Activated naive CD4-positive, alpha-beta T cell treated with anti-CD3 and anti-CD28 coated beads, Interleukin-2, amount 50 U/mL, for 16 hours (primary cell): ENCODE measurements at places on chromosomes 1 and 21.

GRCh38 chr1:36136535-36136934, 11.5 kb upstream of the COL8A2 start:
- DNase-seq: no peak

DNA sequence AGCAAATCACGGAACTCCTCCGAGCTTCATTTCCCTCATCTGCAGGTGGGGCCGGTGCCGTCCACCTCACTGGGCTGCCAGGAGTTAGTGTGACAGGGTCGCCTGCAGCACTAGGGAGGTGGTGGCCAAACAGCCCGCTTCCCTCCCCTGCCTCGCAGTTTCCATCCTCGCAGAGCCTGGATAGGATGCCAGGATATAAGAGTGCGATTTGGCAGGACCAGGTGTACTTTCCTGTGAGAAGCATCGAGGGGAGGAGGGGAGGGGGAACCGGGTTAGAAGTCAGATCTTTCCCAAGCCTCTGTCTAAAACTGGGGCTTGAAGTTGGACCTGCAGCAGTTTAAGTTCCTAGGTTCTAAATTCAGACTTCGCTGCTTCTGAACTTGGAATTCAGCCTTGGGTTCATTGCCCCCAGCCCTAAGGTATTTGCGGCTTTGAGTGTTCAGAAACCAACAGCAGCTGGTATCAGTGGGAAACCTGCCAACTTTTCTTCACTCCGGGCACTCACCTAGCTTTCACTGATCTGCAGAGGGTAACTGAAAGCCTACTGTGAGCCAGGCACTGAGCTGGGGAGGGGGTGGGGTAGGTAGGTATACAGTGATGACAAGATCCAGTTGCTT, 1.7 kb upstream of the JUN start:
- DNase-seq: peak; percentile 13

- no peak for DNase-seq
These were observed at the start of gene PLEKHA6 for GRCh38 chr1:204359474-204360255. Gene PLEKHA6 (minus strand): TSS chr1:204359929. CDS start chr1:204273727, 86,202 bp downstream.

- DNase-seq: peak; percentile 63
These were observed 18.3 kb upstream of the CAPN8 start for GRCh38 chr1:223683586-223684487.

DNA sequence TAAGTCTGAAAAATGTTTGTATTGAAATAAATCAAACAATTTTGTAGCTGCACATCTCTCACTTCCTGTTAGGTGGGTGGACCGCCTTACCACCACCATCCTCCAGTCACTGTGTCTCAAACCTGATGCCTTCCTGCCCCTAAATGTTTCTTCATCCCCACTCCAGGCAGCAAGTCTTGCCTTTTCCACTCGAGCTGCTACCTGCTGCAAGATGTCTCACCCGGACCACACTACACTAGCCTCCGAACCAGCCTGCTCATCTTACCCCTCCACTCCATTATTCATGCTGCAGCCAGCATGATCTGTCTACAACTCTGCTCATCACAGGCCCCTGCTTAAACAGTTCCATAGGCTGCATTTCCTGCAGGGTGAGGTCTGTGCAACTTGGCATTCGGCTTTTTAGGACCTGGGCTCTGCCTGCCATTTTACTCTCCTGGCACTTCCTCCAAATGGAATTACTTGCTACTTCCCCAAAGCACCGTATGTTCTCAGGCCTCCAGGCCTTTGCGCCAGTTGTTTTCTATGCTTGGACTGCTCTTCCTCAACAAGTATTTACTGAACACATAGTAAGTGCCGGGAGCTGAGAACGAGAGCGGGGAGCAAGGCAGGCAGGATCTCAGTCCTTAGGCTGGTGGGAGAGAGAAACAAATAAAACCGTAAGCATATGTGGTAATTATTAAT, 5.2 kb upstream of the SF3A3 start:
- DNase-seq: no peak

GRCh38 chr1:7280347-7280960, 490.6 kb upstream of the VAMP3 start:
- no peak for DNase-seq

GRCh38 chr1:246001142-246001836, 505.8 kb downstream of the SMYD3 start:
- no peak for DNase-seq

- no peak for DNase-seq
These were observed 2.3 kb downstream of the FCRLB start for GRCh38 chr1:161723459-161724141.

DNA sequence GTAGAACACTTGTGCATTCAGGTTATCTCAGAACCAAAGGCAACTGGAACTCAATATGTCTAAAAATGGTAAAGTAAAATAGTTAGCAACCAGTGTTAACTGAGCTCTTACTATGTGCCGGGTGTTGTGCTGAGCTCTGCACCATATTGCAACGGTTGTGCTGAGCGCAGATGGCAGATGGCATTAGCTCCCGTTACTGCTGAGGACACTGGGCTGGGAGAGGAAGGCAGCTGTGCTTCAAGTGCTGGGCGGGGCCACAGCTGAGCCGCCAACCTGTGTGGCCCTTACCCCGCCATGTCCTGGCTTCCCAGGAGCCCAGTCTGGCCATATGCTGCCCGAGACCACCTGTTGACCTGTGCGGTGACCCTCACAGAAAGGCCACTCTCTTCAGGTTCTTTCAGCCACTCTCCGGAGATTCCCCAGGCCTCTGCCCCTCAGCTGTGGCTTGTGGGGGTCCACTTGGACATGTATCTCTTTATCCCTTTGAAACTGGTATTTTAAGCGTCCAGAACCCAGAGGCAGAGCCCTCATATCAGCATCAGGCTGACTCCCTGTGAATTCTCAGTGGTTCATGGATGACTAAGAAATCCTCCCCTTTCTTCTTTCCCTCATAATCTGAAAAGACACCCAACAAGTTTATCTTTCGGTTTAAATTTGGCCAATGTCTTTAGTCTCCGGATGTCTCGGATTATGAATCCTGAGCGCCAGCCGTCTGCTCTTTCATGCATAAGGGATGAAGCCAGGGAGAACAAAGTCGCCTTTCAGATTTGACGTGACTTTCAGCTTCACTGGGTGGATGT, 26.4 kb downstream of the LDLRAP1 start:
- no peak for DNase-seq

DNA sequence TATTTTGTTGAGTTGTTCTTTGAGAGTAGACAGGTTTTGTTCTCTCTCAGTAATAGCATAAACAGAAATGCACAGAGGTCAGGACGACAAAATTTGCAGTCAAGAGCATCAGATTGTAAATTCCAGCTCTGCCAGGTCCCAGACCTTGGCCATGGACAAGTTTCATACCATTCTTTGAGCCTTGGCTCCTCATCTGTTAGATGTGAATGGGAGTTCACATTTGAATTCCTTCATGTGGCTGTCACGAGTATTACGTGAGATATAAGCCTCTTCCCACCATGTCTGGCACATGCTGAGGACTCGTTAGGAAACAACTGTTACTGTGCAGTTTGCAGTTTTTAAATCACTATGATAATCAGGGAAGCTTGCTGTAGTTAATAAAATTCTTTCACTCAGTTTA, 93.2 kb upstream of the KCTD3 start:
- no peak for DNase-seq

GRCh38 chr21:45471525-45472221, 66.7 kb downstream of the COL18A1 start:
- no peak for DNase-seq
